CD4-positive, alpha-beta T cell (primary cell): ENCODE measurements at places on chromosomes 2 and 18. TPM values are rescaled to one million over a fixed set of nuclear protein-coding genes. Genes with fewer than 3 reads are reported as not detected.

FEZ2 gene
- 5.6 TPM for total RNA-seq

DNA sequence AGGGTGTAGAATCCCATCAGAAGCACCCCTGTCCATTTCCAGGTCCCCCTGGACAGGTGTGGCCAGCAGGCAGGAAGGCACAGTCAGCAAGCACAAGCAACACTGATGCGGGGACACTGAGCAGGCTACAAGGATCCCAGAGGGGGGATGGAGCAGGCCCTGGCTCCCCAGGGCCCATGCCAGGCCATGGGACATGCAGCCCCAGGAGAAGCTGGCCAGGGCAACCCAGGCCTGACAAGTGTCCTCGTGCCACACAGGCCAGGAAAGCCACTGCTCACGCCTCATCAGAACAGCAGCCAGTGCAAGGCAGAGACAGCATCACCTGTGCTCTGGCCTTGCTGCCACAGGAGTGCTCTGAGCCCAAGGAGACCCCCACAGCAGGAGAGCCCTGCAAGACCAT lies 14.1 kb upstream of the GPC1 start:
- no peak for DNase-seq
- H3K4me1 ChIP-seq = no peaks in the 10 kb centered on the region
- H3K4me3 ChIP-seq = no peak overlapping the region
- no peaks in the 10 kb centered on the region for H3K27me3 ChIP-seq
- no peak overlapping the region for H3K27ac ChIP-seq

TXNDC2 gene
- total RNA-seq = not detected

WDR35 gene
- 2.8 TPM for total RNA-seq

DNA sequence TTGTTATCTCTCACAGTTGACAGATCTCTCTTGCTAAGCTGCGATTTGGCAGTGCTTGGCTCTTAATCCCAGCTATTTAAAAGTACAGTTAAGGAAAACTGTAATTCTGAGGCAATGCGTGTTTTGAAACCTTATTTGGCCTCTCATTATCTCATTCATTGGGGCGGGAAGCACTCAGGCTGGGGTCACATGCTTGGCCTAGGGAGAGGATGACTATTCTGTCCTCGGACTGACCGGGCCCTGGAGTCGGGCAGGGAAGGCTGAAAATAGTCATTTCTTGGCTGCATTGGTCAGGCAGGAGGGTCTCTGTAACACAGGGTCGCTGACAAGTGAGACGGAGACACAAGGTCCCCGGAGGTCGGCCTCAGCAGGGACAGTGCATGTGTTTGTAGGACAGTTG lies 20.2 kb upstream of the EMILIN2 start:
- H3K36me3 ChIP-seq = no peaks in the 10 kb centered on the region
- H3K27me3 ChIP-seq = no peaks in the 10 kb centered on the region

DNA sequence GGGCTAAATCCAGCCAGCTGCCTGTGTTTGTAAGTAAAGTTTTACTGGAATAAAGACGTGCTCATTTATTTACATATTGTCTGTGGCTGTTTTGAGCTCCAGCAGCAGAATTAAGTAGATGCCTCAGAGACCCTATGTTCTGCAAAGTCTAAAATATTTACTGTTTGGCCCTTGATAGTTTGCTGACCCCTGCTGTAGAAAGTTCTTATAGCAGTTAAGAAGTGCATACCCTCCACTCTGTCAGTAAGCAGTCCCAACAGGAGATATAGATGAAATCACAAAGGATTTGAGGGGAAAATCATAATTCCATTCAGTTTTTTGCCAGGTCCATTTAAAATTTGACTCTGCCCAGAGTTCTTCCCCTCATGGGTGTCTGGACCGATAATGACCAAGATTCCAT lies 50.1 kb upstream of the ITM2C start:
- DNase-seq = no peak
- H3K36me3 ChIP-seq = peaks cover 90% of the 10 kb centered on the region
- no peaks in the 10 kb centered on the region for H3K27me3 ChIP-seq
- no peaks in the 10 kb centered on the region for H3K4me1 ChIP-seq
- no peak overlapping the region for H3K27ac ChIP-seq
- H3K4me3 ChIP-seq = no peak overlapping the region

GRCh38 chr2:58072102-58072501 lies 25.5 kb downstream of the VRK2 start:
- H3K4me1 ChIP-seq = no peaks in the 10 kb centered on the region
- DNase-seq = no peak
- no peak overlapping the region for H3K4me3 ChIP-seq
- no peaks in the 10 kb centered on the region for H3K27me3 ChIP-seq
